ENCODE measurements at places on chromosomes 5 and 9.

- no peak for DNase-seq
Observed at GRCh38 chr5:74375271-74375670, 265.3 kb downstream of the ENC1 start.

DNA sequence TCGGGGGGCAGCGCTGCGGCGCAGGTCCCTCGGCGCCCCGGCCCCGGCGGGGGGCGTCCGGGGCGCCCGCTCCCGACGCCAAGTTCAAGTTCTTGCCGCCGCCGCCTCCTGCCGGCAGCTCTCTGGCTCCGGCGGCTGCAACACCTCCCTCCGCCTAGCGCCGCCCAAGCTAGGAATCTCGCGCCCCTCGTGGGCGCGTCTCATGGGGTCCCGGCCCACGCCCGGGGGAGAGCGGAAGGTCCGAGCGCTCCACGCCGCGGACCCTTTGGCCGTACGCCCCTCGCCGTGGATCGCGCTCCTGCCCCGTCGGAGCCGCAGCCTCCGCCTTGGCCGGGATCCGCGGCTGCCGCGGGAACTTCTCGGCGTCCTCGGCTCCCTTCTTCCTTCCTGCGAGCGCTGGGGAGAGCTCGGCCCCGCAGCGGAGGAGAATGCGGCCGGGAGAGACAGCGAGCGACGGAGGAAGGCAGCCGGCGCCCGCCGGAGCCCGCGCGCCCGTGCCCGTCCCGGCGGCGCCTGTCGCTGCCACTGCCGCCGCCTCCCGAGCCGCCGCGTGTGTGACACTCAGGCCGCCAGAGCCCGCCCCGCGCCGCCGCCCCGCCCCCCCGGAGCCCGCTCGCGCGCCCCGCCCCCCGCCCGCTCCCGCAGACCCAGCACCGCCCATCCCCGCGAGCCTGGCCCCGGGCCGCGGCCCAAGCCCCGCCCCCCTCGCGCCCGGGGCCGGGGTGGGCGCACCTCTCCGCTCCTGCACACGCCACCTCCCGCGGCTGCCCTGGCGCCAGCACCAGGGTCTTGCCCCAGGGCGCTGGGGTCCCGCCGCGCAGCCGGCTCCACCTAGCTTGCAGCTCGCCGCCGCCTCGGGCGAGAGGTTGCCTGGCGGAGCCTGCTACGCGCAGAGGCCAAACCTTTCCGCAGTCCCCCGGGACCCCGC lies at the start of gene SHB:
Gene SHB, minus strand, starts transcription at position 527 of the 928 bp plus-strand sequence. CDS start 582 bp downstream, outside the sequence.
- no peak for DNase-seq

DNA sequence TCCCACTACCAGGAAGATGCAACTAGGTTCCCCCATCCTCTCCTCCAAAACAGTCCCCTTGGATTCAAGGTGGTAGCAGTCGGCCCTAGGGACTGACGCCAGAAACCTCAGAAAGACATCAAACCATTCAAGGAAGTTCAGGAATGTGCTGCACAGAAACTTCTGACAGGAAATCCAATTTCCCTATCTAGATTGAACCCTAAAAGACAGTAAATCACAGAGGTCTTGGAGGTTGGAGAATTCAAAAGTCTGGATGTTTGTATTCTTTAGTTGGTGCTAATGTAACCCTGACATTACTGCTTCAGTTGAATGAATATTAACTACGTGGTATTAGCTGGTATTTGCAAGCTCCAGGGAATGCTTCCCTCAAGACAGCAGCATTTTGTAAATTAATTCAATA lies 125.3 kb downstream of the SYK start:
- no peak for DNase-seq

GRCh38 chr9:106931466-106931865 lies 68.5 kb downstream of the ZNF462 start:
- no peak for DNase-seq

DNA sequence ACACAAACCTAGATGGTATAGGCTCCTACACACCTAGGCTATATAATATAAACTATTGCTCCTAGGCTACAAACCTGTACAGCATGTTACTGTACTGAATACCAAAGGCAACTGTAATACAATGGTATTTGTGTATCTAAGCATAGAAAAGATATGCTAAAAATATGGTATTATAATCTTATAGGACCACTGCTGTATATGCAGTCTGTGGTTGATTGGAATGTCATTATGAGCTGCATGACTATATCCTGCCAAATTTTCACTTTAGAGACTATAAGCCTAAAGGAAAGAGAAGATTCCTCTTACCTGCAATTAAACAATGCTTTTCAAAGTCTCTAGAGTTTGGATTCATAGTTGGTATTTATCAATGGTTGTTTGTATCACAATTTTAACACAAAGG lies 24.7 kb upstream of the ACOT12 start:
- no peak for DNase-seq

DNA sequence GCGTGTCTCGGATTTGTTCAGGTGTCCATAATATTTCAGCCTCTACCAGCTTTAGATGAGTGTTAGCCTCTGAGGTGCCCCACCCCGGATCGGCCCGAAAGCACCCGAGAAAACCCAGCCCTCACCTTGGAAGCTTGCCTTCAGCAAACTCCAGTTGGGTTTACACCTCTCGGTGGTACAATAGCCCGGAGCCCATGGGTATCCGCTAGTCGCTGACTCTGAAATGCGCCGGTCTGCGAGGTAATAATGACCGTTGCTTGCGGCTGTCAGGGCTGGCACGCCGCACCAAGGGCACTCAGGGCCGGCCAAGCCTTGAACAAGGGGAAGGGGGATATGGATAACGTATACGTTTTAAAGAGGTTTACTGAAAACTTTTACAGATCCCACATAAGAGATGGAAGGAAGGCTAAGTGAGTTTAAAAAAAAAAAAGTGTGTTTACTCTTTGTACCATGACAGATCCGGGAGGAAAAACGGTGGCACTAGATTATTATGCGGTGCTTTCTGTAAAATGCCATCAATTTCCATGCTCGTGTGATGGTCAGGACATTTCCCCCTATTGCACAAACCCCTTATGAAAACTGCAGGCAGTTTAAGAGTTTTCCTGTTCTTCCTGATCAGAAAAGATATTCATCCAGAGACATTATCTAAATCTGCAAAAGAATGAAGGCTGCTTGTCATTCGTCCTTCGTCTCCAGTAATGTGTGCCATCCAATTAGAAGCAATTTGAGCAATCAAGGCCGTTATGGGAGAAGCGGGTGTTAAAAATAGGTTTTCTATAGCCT lies 124.2 kb downstream of the TMEM161B start:
- no peak for DNase-seq

- DNase-seq = no peak
Observed at GRCh38 chr9:107367727-107368502, 84.8 kb downstream of the RAD23B start.

DNA sequence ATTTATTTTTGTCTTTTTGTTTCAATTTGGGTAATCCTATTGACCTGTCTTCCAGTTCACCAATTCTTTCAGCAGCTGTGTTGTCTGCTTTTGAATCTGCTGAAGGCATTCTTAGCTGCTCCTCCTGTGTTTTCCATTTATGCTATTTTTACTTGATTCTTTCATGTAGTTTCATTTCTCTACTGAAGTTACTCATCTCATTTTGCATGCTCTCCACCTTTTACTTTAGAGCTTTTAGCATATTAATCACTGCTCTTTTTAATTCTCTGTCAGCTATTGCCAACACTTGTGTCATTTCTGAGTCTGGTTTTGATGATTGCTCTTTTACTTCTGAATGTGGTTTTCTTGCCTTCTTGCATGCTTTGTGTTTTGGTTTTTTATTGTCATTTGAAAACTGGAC lies 496.0 kb upstream of the CLINT1 start:
- no peak for DNase-seq

- DNase-seq = peak; percentile 57
Observed at GRCh38 chr5:179623906-179624741, 653 bp upstream of the HNRNPH1 start.

DNA sequence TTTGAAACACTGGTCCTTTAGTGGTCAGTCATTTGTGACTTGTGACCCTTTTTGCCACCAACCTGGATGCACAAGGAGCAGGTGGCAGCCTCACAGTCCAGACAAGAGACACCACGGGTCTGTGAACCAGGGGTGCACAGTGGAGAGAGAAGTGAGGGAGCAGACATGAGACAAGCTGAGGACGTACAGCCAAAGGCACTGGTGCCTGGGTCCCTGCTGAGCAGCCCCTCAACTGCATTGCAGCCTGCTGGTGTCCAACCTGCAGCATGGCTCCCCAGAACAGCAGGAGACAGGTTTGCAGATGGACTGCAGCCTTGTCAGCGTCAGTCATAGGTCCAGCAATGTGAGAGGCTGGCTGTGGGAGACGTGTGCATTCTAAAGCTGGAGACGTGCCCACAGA lies 124.2 kb upstream of the FSTL4 start:
- DNase-seq = no peak

DNA sequence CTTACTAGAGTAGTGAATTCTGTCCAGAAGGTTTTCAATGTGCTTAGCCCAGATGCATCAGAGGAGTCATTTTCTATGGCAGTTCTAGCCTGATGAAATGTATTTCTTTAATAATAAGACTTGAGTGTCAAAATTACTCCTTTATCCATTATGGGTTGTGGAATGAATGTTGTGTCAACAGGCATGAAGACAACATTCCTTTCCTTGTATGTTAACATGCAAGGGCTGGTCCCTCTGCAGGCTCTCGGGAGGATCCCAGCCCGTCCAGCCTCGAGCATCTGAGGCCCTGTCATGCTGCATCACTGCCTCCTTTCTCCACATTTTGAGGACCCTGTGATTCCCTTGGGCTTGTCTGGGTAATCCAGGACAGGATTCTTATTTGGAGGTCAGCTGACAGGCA lies 42.9 kb upstream of the FAM120AOS start:
- no peak for DNase-seq

DNA sequence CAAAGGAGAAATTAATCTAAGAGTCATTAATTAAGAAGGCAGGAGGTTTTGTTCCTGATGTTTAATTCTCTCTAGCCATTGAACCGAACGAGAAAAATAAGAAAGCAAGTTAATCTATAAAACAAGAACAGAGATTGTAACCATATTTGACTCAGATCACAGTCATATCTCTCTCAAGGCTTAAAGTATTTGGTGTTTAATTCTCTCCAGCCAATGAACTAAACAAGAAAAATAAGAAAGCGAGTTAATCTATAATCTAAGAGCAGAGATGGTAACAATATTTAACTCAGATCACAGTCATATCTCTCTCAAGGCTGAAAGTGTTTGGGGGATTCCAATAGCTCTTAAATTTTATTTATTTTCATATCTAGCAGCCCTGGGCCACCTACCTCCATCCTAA lies 74.4 kb upstream of the SHISAL2B start:
- no peak for DNase-seq

DNA sequence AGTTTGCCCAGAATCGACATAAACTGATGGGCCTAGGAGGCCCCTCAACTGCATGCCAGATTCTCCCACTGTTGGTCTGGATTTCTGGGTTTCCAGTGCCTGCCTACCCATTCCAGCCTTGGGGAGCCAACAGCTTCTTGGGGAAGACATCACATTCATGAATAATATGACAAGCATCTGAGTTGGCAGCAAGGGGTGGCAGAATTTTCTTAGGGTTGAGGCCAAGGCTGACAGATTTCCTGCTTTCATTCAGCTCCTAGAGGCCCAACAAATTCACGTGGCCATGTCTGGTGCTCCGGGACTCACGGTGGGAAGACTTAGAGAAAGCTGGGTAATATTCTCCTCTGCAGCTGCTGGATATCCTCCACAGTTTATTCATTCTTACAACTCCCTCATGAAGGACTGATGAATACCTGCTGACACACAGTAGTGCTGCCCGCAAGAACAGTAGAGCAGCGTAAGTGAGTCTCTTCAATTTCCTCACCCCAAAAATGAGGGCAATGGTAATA lies 305.0 kb upstream of the TNC start:
- DNase-seq = no peak

DNA sequence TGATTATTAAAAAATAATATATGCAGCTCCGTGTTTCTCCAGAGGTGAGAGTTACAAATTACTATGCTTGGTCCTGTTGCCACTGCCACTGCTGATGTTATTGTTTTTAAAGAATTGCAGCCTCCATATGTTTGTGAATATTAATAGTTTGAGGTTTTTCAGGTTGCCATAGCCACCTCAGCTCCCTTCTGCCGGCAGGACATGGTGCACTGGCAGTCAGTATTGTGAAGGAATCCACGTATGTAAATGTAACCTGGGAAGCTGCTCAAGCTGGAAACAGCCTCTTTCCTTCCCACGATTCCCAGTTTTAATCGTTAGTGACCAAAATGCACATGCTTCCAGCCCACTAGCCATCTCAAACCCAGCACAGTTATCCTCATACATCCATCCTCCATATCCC lies 184.4 kb upstream of the CCNG1 start:
- DNase-seq = no peak

DNA sequence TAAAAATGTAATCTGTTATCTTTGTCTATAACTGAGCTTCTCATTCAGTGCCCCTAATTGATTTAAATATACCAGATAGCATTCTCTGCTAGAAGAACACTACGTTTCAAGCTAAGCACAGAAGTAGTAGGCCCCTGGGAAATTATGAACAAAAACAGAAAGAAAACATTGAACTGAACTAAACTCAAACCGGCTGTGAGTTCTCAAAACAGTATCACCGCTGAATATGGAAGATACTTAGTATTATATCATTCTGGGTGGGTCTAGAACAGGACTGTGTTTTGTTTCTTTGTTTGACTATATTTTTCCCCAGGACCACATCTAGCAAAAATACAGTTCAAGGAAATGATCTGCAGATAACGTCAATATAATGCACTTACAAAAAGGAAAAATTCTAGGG lies 95.1 kb upstream of the HMHB1 start:
- no peak for DNase-seq

DNA sequence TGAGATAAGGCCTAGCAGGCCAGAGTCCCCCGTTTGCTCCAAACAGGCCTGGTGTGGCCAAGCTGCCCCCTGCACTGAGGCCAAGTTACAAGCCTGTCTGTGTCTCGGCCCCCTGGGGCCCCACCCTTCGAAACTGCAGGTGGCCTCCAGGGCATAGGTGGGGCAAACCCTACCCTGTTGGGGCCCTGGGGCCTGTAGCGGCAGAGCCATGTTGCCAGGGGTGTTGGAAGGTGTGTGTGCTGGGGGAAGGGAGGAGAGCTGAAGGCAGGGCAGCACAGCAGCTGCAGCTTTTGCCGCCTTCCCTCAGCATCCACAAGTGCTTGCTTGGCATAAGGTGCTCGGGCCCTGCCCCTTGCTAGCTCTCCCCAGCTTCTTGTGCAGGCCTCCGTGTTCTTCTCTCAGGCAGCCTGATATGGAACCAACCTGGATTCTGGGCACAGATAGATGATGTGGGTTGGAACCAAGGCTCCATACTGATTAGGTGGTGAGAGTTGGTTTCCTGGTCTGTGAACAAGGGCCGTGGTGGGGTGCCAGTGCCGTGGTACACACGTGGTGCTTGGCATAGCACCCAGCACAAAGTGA lies 12.7 kb downstream of the IRF1 start:
- no peak for DNase-seq

GRCh38 chr9:82651474-82651873 lies 411.5 kb downstream of the RASEF start:
- no peak for DNase-seq

- DNase-seq = no peak
Observed at GRCh38 chr9:134738869-134739659, 97.5 kb downstream of the COL5A1 start.

GRCh38 chr9:95880021-95880690 lies 4.7 kb downstream of the ERCC6L2 start:
- DNase-seq = no peak

- DNase-seq = no peak
Observed at GRCh38 chr9:87954230-87954629, 20.1 kb downstream of the CDK20 start.

GRCh38 chr5:178122346-178122745 lies 8.5 kb upstream of the RMND5B start:
- DNase-seq = no peak

GRCh38 chr5:14257995-14258403 lies 114.9 kb downstream of the TRIO start:
- no peak for DNase-seq

GRCh38 chr5:100905259-100905914 lies 2.3 kb upstream of the ST8SIA4 start:
- DNase-seq = no peak

All from cortex of kidney (tissue), 1 donor.